ENCODE measurements at places on chromosomes 3 and 15.

GRCh38 chr3:76231258-76231657 lies 445.9 kb upstream of the ZNF717 start:
- no peak for ATAC-seq

- ATAC-seq, result no peak
These were observed 102.7 kb upstream of the UMPS start for GRCh38 chr3:124627501-124627908.

GRCh38 chr15:37134699-37135131 lies 34.4 kb upstream of the MEIS2 start:
- no peak for ATAC-seq

GRCh38 chr3:196168808-196169391 lies 42.3 kb downstream of the ZDHHC19 start:
- ATAC-seq, result no peak

DNA sequence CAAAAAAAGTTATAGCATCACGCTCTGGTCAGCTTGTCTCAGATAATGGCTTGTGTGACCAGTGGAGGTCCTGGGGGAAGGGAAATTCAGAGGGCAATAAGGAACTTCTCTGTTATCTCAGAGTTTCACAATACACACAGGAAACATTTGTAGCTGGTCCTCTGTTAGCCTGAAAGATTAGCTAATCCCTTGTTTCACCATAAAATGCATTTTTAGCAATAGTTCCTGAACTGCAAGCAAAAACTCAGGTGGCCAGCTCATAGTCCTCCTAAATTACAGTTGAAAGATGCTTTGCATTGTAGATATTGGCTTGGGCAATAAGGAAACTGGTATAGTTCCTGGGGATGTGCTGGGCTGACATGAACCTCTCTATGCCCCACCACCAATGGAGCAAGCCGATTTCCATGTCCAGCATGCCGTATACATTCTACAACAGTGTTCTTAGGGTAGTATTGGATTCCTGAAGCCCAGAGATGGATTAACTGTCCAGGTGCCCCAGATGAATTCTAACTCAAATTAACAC lies 141.5 kb upstream of the TBL1XR1 start:
- no peak for ATAC-seq

GRCh38 chr3:58414538-58415197 lies 19.0 kb downstream of the PDHB start:
- ATAC-seq, result no peak

GRCh38 chr3:71400986-71401451 lies 182.5 kb downstream of the FOXP1 start:
- no peak for ATAC-seq

DNA sequence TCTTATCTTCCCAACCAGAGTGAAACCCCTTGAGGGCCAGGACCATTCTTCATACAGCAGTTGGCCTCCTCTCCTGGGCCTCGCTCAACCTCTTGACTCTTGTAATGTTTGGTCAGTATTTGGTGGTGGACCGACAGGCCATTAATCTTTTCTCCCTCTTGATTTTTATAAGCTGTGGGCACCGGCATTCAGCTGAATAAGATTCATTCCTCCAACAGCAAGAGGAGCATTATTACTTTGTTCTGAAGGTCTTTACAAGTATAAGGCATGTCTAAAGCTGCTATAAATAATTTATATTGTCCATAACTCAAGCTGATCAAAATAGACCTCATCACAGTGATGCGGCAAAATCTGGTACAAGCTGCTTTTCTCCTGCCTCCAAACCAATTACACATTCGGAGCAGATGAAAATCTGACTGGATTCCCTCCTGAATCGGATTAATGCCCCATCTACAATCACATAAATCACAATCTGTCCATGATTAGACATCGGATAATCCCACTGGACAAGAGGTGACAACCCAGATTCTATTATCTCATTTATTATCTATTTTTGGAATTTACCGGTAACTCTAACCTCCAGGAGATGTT lies 8.4 kb upstream of the ISL2 start:
- no peak for ATAC-seq

DNA sequence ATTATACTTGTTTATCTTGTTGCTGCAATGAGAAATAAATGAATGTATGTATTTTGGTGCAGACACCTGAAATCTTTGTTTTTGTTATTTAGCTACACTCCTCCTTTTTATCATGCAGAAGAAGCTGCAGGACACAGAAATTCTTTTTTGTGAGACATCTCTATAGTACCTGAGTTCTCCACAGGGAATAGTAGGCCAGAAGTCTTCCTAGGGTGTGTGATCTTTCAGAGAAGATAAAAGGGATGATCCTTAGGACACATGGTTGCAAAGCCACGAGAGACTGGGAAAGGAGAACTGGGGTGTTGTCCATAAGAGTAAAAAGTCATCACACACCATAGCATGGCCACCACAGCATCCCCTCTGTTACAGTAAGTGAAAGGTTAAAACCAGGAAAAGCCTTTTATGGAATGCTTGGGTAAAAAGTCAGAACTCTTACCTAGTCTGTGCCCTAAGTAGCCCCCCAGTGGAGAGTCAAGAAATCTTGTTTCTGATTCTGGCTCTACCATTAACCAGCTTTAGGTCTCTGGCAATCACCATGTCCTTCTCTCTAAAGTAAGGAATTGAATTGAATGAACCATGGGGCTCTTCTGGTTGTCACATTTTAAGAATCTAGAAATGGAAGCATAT lies 31.9 kb upstream of the ADGRG7 start:
- no peak for ATAC-seq

GRCh38 chr3:36911990-36912804 lies 32.7 kb downstream of the TRANK1 start:
- ATAC-seq, result peak; percentile 90

DNA sequence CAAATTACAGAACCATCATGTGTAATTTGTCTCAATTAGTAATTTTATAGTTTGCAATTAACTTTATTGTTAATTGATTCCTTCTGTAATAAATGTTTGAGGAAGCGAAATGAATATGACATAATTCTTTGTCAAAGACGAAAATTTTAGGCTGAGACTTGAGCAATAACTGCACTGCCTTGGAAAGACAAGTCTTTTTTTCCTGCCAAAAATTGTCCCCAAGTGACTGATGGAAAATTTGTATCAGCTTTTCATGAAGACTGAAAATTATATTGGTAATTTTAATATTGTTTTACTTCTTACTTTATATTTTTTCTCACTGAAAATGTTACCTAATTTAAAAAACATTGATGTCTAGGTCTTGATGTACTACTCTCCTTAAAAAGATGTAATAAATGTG lies 622.6 kb downstream of the NLGN1 start:
- no peak for ATAC-seq

DNA sequence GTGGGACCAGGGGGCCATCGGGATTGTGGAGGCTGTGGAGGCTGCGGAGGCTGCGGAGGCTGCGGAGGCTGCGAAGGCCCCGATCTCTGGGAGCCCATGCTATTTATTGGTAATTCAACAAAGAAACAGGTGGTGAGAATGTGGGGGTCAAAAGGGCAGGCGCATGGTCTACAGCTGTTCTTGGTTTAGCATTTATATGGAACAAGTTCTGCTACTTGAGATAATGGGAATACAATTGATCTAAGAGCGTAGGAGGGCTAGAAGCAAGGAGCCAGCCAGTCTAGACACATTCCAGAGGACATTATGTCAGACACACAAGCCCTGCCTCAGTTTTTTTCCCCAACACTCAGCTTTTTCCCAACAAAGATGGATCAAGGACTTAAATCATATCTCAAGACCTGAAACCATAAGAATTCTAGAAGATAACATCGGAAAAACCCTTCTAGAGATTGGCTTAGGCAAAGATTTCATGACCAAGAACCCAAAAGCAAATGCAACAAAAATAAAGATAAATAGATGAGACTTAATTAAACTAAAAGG lies 20.1 kb downstream of the C3orf80 start:
- no peak for ATAC-seq

- ATAC-seq, result no peak
These were observed 121.9 kb downstream of the MBNL1 start for GRCh38 chr3:152390647-152391046.

DNA sequence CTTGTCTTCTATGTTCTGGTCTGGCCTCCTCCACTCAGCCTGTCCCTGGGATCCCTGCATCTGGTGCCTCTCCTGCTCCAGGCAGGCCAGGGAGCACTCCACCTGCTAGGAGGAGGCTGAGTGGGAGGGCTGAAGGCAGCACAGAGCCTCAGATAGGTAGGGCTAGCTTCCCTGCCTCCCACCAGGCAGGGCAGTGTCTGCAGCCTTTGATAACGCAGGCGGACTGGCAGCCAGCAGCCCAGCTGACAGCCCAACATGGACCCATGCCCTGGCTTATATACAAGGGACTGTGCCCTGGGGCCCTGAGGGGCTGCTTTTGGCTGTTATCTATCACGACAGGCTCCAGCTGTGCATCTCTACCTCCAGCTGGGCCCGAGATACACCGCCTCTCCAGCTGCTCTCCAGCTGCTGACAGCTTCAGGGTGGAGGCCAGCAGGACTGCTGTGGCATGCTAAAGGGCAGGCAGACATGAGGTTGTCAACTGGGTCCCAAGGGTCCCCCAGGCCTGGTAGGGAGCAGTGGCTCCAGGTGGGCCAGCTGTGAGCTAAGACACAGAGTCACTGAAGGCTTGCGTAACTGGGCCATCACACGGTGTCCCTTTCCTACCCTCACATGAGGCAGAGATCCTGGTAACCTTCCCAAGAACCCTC lies 5.2 kb upstream of the CLK3 start:
- ATAC-seq, result no peak

DNA sequence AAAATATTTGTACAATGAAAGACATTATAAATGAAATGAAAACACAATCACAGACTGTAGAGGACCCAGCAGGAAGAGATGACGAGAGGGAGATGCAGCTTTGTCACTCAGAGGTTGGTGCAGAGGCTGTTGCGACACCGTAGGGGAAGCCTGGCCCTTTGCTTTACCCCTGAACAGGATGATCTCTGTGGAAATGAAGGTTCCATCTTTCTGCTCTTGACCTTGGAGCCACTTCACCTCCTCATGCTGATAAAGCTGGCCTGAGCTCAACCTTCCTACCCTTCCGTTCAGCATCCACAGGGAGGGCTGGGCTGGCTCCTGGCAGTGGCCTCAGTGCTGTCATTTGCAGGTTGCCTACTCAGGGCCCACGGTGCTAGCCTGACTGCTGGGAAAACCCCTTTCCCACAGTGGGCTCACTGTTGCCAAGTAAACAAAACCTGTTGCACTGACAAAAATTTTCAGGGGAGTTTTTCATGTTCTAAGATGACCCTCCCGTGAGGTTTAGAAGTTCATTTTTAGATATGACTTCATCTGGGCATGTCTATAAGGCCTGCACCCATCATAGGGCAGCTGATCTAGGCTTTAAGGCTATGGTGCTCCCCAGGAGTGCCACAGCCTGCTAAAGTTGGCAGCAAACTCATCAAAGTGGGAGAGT lies 3.0 kb upstream of the CD80 start:
- peak; percentile 75 for ATAC-seq

- no peak for ATAC-seq
These were observed 23.2 kb upstream of the IQCF6 start for GRCh38 chr3:51802106-51802703.

DNA sequence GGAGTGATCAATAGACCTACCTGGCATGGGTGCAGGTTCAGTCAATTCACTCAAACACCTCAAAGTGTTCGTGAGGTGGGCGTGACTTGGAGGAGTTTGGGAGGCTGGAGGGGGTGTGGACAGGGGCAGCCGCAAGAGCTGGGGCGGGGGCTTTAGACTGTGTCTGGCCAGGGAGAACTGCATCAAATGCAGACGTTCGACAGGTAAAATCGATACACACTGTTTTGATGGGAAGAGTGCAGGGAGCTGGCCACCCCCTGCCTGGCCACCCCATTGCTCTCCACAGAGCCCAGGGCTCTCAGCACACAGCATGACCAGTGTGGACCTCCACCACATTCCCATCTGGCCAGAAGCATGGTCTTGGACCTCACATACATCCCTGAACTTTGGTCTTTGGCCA lies 412.1 kb downstream of the OCA2 start:
- ATAC-seq, result no peak

DNA sequence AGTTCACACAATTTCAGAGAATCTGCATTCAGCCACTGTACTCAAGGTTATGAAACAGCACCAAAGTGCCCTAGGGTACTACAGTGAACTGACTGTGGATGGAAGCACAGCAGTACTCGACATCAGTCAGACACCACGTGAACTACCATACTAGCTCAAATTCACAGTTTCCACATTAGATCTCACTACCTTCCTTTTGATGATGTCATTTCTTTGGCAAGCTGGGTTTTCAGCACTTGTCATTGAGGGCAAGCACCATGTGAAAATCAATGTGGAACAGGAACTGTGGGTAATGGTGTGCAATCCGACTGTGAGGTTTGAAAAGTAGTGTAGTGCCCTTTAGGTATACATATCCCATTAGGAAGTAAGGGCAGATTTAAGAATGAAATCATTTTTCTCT lies 110.5 kb upstream of the BFSP2 start:
- ATAC-seq, result no peak

- ATAC-seq, result no peak
These were observed 117.4 kb downstream of the STAG1 start for GRCh38 chr3:136634821-136635220.

GRCh38 chr15:51499379-51499976 lies 123.1 kb downstream of the DMXL2 start:
- no peak for ATAC-seq

- no peak for ATAC-seq
These were observed 21.8 kb upstream of the KIF23 start for GRCh38 chr15:69392352-69392751.

DNA sequence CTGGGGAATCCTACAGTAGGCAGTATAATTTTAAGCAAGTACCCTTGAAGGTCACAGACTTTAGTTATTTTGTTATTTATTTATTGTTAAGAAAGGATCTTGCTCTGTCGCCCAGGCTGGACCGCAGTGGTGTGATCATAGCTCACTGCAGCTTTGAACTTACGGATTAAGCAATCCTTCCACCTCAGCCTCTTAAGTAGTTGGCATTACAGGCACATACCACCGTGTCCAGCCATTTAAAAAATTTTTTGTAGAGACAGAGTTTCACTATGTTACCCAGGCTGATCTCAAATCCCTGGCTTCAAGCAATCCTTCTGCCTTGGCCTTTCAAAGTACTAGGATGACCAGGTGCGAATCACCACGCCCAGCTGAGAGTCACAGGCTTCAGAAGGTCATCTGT lies 22.1 kb upstream of the SH3BP5 start:
- no peak for ATAC-seq

GRCh38 chr3:38022896-38023709 lies 6.3 kb downstream of the PLCD1 start:
- ATAC-seq, result peak; percentile 6

- no peak for ATAC-seq
These were observed 1.5 kb downstream of the DIS3L start for GRCh38 chr15:66294932-66295235.

DNA sequence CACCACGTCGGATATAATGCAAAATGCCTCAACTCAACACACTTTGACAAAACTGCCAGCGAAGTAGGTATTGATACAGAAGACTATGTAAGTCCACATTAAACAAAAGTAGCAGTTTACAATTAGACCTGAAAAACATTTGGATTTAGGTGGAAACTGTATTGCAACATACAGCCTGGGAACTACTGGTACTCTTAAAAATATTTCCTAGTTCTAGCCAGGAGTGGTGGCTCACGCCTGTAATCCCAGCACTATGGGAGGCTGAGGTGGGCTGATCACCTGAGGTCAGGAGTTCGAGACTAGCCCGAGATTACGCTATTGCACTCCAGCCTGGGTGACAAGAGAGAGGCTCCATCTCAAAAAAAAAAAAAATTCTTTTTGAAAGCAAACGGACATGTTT lies 246.2 kb downstream of the ZBTB20 start:
- ATAC-seq, result no peak
